ENCODE measurements at places on chromosomes 7 and 10. TPM values are rescaled to one million over a fixed set of nuclear protein-coding genes. Genes with fewer than 3 reads are reported as not detected.

The SFTPA1 gene
- not detected for total RNA-seq

The HGF gene
- total RNA-seq: not detected

The LYZL2 gene
- not detected for total RNA-seq

The CC2D2B gene
- total RNA-seq: not detected

The GBX1 gene
- total RNA-seq: not detected

The ANKRD26 gene
- 4.7 TPM for total RNA-seq

The SEMA4G gene
- 1.7 TPM for total RNA-seq
